HepG2 (cell line): ENCODE measurements at places on chromosomes 6 and 20. TPM values are rescaled to one million over a fixed set of nuclear protein-coding genes. Genes with fewer than 3 reads are reported as not detected.

GRCh38 chr6:24990944-24991809 is 55.4 kb upstream of the RIPOR2 start:
- DNase-seq = no peak

DNA sequence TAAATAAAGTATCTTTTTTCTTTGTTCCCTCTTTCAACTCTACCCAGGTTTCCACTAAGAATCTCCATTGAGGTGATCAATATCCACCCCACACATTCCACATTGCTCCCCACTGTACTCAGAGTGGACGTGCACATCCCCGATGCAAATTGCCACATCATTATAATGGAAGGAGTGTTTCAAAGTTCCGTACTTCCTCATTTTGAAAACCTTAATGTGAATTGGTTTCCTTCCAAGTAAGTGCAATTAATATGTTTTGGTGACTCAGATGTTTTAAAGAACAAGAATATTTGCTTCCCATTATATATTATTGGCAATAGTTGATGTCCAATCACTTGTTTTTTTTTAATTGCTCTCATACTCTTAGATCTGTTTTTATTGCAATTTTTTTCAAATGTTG is 463.6 kb downstream of the HACE1 start:
- DNase-seq = no peak

DNA sequence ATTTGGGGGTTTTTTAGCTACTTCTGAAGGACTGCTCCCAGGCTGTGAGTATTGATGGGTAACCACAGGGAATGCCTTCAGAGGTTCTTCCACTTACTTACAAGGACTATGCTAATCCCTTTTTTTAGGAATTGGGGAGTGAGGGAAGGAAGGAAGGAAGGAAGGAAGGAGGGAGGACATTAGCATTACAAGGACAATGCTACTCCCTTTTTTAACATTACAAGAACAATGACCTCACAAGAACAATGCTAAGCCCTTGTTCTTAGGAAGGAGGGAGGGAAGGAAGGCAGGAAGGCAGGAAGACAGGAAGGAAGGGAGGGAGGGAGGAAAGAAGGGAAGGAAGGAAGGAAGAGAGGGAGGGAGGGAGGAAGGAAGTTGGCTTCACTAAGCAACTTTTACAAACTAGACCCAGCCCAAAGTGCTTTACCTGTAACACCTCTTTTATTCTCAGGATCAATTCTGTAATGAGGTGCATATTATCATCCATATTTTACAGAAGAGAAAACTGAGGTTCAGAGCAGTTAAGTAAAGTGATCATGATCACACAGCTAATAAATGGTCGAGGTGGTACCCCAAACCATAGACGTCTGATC is 446.8 kb upstream of the JARID2 start:
- no peak for DNase-seq

DHX16 gene
- total RNA-seq = 48.2 and 58.5 TPM in 2 replicates

PSORS1C2 gene
- not detected in 2 replicates for total RNA-seq

TREML2 gene
- total RNA-seq = not detected in 2 replicates
